ENCODE measurements at places on chromosomes 16 and 17.

DNA sequence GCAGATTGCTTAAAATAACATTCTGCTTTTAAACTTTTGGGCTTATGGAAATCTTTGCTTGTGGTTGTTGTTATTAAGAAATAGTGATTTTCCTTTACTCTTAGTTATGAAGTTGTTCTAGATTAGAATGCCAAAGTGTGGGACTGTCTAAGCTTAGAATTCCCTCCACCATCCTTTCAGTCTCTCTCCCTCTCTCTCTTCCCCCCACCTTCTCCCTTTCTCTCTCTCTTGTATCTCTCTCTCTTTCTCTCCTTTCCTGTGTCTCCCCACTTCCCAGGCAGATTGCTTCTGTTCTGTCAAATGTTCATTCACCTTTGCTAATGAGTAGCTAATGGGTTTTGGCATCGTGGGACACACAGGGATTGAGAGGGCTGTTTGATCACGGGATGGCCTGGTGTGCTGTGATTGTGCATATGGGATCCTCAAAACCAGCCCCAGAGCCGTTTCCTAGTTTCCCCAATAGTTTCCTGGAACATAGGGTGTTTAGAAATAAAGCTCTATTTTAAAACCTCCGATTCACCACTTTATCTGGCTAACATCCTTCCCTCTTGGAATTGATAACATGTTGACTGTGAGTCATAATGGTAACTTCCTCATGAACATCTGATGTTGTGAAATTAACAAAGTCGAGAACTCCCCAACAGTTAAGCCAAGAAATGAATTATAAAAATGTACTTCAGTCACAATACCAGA lies 502.6 kb downstream of the TMEM114 start:
- DNase-seq, result no peak

DNA sequence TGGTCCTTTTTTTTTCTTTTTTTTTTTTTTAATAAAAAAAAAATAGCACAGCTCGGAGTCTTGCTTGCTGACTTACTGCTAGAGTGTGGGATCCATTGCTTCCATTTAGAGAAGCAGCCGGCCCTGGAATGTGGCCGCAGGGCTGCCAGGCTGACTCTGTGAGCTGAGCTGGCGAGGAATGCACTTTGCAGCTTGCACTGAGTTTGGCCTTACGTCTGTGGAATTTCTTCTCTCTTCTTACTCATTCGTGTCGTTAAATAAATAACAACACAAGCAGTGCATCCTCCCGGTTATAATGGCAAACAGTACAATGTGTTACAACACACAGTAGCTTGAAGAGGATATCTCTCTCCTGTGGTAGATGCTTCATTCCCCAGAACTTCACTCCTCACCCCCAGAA lies 69.2 kb downstream of the PRKCB start:
- DNase-seq, result no peak

- no peak for DNase-seq
Measured at GRCh38 chr16:57904101-57904500, 66.8 kb downstream of the CNGB1 start.

- DNase-seq, result no peak
Measured at GRCh38 chr17:15291674-15292361, 26.7 kb upstream of the PMP22 start.

DNA sequence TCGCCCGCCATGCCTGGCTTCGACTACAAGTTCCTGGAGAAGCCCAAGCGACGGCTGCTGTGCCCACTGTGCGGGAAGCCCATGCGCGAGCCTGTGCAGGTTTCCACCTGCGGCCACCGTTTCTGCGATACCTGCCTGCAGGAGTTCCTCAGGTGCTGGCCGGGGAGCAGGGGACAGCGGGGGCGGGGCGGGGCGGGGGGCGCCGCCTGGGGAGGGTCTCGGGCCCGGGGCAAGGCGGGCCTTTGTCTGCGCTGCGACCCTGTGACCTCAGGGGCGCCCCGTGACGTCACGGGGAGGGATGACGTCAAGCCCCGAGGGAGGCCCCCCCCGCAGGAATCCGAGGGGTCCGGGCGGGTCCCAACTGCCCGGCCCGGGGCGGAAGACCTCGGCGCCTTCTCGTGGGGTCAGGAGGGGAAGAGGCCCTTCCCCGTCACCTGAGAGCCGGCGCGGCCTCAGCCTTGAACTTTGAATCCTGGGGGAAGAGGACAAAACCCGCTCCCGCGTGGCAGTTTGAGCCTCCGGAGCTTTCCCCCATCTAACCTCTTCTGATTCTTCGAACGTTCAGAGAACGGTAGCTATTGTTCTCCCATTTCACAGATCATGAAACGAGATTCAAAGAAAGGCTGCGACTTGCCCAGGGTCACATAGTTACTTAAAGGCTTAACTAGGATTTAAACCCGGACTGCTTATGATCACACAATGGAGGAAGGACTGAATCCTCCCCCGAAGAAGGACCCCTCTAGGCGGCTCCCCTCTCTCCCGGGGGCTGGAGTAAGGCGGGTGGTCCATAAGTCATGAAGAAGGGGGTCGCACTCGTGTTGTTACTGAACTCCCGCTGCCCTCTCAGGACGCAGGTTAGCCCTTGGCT lies 527 bp downstream of the TRAF4 start:
- peak; percentile 69 for DNase-seq

- no peak for DNase-seq
Measured at GRCh38 chr17:71032746-71033273, 863.5 kb downstream of the KCNJ2 start.

DNA sequence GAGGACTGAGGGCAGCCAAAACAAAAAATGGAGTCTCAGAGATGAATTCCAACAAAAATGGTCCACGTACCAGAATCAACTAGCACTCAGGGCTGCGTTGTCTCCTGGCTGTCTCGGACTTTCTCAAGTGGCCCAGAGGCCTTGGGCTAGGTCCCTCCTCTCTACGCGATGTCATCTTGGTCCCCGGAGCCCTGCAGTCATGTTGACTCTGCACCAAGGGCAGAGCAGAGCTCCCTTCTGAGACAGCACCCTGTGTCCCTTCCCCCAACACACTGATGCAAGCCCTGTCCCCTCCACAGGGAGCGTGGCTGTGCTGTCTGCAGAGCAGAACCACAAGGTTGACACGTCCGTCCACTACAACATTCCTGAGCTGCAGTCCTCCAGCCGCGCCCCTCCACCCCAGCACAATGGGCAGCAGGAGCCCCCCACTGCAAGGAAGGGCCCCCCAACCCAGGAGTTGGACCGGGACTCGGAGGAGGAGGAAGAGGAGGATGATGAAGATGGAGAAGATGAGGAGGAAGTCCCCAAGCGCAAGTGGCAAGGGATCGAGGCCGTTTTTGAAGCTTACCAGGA lies 20.8 kb downstream of the GINS2 start:
- no peak for DNase-seq

GRCh38 chr17:17067257-17067656 lies 25.0 kb downstream of the MPRIP start:
- DNase-seq, result no peak

GRCh38 chr16:88613293-88613692 lies 25.1 kb upstream of the IL17C start:
- no peak for DNase-seq

DNA sequence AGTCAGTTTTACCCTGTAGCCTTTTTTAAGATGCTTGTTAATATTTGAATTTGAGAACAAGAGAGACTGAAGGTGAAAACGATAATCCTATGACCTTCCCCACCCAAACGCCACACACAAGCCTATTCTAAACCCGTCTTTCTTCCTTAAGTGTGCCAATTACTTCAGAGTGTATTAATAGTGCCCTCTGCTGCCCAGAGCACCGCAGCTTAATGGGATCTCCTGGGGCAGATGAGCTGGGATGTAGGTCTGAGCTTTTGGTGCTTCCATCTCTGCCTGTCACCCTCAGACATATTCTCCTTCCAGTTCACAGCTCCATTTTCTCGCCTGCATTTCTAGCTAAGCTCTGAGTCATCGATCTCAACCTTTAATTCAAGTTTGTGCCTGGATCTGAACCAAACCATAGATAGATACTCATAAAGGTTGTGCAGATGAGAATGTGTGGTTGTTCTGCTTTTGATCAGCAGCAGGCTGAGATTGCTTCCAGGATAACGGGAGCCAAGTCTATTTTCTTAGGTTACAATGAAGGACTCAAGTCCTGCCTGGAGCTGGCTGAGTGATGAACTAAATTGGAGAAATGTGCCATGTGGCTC lies 46.4 kb upstream of the CDH13 start:
- no peak for DNase-seq

- DNase-seq, result no peak
Measured at GRCh38 chr17:68588362-68588761, 12.8 kb downstream of the FAM20A start.

- no peak for DNase-seq
Measured at GRCh38 chr16:21023509-21024202, 123.1 kb downstream of the LYRM1 start.

GRCh38 chr16:78450255-78450654 lies 350.8 kb downstream of the WWOX start:
- DNase-seq, result no peak

DNA sequence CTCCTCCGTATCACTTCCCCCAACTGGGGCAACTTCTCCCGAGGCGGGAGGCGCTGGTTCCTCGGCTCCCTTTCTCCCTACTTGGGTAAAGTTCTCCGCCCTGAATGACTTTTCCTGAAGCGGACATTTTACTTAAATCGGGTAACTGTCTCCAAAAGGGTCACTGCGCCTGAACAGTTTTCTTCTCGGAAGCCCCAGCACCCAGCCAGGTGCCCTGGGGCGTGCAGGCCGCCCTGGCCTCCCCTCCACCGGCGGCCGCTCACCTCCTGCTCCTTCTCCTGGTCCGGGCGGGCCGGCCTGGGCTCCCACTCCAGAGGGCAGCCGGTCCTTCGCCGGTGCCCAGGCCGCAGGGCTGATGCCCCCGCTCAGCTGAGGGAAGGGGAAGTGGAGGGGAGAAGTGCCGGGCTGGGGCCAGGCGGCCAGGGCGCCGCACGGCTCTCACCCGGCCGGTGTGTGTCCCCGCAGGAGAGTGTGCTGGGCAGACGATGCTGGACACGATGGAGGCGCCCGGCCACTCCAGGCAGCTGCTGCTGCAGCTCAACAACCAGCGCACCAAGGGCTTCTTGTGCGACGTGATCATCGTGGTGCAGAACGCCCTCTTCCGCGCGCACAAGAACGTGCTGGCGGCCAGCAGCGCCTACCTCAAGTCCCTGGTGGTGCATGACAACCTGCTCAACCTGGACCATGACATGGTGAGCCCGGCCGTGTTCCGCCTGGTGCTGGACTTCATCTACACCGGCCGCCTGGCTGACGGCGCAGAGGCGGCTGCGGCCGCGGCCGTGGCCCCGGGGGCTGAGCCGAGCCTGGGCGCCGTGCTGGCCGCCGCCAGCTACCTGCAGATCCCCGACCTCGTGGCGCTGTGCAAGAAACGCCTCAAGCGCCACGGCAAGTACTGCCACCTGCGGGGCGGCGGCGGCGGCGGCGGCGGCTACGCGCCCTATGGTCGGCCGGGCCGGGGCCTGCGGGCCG lies 1.6 kb downstream of the HIC1 start:
- DNase-seq, result peak; percentile 53

DNA sequence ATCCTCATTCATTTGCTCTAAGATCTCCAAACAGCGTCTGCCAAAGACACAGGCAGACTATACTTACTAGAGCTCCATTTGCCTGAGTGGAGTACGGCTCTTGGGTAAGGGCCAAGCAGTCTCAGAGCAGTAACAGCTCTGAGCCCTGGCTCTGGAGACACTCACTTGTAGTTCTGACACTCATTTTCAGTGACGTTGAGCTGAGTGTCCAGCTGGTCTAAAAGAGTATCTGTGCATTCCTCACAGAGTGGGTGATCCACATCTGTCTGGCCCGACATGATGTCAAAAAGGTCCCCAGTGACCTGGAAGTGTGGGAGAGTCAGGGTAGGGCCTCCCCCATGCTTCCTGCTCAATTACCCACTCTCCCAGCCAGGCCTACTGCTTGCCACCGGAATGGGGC lies 5.7 kb downstream of the BECN1 start:
- DNase-seq, result no peak
